ENCODE measurements at places on chromosomes 3 and 15. TPM values are rescaled to one million over a fixed set of nuclear protein-coding genes. Genes with fewer than 3 reads are reported as not detected.
A peak's percentile ranks its signal among the peaks of the same experiment; 100 is the strongest.

The DAPK2 gene
- total RNA-seq, result 9.6 TPM

- no peak for ATAC-seq
Observed at GRCh38 chr3:61926923-61927322, 365.6 kb downstream of the PTPRG start.

The SPTSSB gene
- 3.2 TPM for total RNA-seq

The TMEM158 gene
- total RNA-seq, result 3.5 TPM

DNA sequence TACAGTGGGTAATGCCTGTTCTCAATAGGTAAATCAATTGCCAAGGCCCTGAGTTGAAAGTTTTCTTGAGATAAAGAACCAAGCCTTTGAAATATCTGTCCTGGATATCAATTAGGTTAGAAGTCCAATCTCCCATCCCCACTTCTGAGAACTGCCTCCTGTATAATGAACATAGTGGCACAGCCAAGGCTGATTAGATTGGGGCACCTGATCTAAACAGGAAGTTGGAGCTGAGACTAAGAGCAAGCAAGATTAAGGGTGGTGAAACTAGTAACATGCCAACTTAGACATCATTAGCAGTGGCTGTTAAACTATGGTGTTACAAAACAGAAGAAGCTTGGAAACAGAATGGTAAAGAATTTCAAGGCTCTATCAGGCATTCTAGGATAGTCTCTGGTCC, 137.7 kb upstream of the TMEM108 start:
- no peak for ATAC-seq

- ATAC-seq, result no peak
Observed at GRCh38 chr3:28250999-28251398, 9.6 kb downstream of the CMC1 start.

DNA sequence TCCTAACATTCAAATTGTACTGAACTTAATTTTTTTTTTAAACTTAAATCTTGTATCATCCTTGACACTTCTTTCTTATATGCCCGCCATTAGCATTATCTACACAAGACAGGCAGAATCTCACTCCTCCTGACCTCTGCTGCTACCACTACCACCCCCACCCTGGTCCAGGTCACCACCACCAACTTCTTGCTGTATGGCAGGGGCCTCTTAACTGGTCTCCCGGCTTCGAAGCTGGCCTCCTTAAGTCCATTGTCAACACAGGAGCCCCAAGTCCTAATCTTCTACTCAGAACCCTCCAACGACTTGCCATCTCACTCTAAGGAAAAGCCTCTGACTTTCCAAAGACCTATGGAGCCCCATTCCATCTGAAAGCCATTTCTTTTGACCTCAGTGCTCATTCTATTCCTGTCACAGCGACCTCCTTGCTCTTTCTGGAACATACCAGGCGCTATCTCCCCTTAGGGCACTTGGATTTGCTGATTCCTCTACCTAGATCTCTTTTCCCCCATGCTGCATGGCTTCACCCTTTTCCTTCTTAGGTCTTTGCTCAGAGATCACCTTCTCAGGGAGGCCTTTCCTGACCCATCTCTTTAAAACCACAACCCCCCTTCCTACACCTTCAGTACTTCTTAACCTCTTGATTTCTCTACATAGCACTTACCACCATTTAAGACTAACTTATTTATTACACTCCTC, 2.6 kb downstream of the PRC1 start:
- ATAC-seq, result no peak

The HHLA2 gene
- total RNA-seq, result not detected

DNA sequence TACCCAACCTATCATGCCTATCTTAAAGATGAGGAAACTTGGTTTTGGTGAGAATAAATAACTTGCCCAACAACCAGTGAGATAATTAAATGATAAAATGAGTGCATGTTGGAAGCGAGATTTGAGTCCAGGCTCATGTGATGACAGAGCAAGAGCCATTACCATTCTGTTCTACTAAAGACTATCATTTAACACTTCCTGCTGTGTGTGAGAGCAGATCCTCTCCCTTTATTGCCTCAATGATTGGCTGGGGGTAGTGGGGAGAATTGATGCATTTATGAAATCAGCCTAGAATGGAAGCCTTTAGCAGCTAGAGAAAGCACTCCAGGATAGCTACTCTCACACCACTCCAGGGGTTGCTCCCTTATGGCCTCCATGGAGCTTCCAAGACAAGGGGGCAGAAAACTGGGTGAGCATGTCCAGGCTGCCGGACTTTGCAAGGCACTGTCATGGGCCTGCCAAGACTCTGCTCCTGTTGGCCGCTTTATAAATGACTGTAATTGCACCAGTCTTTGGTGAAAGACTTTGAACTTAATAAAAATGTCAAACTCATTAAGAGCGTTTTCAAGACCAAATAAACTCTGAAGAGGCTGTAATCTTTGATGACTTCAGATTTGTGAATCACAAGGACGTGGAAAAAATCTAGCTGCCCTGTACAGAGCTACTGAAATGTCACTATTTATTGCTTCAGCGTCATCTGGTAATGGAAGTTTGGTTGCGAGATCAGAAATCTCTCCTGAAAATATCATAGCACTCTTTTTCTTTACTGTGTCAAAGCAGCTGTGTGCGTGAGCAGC, 209.1 kb upstream of the NR2E3 start:
- no peak for ATAC-seq

The ISLR gene
- total RNA-seq, result 2.2 TPM

DNA sequence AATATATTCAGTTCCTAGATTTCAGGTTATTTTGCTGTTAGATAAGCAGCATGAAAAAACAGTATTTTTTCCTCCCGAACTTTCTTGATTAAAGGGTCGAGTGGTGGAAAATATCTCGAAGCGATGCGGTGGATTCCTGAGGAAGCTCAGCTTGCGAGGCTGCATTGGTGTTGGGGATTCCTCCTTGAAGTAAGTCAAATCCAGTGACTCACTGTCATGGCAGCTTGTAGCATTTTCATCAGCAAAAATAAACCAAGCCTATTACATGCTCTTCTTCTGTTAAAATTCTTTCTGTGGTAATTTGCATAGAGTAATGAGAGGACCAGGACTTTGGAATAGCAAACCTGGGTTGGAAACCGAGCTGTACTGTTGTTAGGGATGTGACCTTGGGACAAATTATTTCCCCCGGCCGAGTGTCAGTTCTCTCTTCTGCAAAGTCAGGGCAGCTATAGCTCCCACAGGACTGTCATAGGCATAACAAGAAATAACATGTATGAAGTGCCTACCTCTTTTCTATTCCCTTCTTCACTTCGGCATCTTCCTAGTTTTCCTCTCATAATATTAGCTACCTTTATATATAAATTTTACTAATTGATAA, 75.6 kb downstream of the UBP1 start:
- no peak for ATAC-seq

DNA sequence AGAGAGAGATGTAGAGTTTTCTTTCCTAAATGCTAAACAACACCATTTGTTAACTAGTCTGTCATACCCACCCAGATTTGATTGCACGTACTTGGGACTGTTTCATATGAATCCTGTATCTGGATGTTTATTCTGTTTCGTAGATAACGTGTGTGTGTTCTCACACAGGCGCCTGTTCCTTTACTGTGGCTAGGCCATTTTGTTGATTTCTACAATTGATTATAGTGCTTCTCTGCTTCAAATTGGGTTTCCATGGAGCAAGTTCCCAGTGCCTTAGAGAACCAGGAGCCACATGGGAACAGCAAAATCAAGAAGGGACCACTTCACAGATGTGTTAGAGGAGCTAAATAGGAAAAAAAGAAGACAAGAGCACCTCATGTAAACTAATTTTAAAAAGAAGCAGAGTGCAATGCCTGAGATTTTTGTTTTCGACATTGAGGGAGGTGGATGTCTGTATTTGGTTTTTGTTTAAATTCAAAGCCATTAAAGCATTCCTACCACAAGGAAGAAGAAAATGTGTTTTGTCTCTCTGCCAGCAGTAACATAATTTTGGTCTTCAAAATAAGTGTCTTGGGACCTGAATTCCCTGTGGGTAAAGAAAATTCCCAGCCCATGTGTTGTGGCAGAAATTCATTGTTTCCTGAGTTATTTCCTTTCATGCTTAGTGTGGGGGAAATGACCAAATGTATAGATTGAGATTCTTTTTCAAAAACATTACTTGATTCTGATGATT, 424.0 kb upstream of the C2CD4B start:
- ATAC-seq, result no peak

DNA sequence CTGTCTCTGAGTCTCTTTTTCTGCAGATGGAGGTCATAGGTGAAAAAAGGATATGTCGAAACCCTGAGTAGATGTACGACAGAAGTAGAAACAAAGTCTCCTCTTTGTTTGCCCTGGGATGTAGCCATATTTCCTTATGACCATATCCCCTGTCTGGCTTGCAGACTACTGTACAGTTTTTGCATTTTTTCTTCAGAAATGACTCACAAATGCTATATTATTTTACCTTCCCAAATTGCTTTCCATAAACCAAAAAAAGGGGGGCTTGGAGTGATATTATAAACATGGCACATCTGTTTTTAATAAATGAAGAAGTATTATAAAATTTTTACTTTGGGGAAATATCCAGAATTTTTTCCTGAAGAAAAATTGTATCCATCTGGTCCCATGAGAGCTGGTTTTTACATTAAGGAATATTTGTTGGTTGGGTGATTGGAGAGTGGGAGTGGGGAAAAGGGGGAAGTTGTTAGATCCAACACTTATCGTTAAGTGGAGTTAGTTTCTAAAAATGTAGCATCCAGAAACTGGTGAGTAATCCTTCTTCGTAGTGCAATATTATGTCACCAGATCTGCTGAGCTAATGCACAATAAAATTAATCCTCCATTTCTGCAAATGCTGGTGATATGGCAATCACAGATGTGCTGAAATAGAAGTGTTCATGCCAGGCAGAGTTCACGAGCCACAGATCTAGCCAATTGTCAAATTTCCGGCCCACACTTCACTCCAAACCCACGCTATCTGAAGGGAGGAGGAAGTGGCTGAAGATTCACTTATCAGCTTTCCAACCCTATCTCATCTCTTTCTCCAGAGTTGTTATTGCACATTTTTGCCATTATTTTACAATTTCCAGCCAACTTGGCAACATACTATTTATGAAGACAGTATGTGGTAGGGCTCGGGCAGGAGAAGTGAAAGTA, 313.6 kb upstream of the ATP11B start:
- no peak for ATAC-seq

The NRROS gene
- 0.40 TPM for total RNA-seq

DNA sequence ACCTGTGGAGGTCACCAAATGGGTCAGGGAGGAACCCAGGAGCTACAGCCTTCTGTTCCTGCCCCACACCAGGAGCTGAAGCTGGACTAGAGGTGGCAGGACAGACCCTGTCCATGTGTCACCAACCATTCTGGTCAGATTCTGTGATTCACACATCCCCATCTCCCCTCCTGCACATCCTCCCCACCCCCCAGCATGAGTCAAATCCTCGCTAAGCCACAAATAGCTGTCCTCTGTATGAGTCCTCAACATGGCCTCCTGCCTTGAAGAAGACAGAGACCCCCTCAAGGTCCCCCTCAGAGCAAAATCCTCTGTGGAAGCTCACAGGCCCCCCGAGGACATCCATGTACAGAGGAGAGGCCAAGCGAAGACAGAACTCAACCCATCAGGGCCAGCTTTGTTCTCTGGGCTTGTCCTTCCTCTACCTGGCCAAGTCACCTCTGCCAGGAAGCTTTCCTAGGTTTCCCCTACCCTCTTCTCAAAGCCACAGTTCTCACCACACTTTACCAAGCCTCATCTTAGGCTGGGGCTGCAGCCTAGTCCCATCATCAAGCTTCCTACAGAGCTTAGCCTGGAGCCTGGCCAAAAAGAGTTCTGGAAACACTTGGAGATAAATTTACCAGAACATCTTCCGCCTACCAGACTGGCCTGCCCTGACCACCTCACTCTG, 17.1 kb downstream of the CACNA2D2 start:
- ATAC-seq, result no peak

DNA sequence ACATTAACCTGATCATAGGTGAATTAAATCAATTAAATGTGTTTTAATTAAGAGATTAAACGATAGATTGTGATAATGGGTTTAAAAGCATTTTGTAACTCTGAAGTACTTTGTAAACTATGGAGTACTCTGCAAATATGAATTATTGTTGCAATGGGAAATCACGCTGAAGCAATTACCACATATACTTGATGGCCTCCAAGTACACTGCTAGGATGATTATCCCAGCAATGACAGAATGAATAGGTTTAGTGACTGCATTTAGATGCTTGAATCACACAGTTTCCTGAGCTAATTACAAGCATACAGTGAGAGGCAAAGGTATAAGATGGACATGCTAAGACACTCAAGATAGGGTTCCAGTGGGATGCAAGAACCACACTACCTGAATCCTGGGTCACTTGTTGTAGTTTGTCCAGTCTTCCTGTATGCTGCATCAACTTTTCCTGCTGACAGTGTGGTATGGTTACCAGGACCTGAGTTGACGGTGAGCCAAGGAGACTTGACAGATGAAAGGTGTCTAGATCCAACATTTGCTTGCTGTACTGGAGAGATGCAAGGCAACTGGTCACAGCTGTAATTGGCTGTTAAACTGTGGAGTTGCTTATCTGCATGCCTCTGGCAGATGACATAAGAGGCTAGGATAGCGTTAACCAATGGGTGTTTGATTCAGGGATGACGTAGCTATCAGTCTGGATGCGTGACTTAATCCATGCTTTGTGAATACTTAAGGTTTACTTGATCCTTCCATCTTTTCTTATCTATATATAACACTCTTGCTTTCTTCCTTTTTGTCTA, 38.0 kb downstream of the RNF13 start:
- no peak for ATAC-seq

The DNAH12 gene
- total RNA-seq, result 0.08 TPM

DNA sequence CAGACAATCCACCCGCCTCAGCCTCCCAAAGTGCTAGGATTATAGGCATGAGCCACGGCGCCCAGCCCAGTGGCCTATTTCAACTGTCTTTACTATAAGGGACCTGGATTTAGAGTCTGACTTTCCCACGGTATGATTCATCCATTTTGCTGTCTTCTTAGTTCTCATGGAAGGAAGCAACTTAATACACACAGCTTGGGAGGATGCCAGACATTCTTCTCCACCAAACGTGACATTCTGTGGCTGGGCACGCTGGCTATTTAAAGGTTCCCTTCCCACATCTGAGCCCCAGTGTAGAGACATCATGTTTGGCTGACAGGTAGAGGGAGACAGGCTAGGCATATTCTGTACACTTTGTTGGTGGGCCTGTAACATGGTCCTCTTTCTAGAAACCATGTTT, 26.2 kb downstream of the FAM43A start:
- ATAC-seq, result peak; percentile 85

The DNAJA4 gene
- total RNA-seq, result 9.5 TPM

- ATAC-seq, result no peak
Observed at GRCh38 chr3:148190441-148190990, 507.2 kb upstream of the AGTR1 start.

All from esophagus mucosa (tissue), 1 donor.